ENCODE measurements at places on chromosomes 13 and 19.

- DNase-seq, result no peak
These were observed 35.6 kb upstream of the NANOS3 start for GRCh38 chr19:13841086-13841961.

DNA sequence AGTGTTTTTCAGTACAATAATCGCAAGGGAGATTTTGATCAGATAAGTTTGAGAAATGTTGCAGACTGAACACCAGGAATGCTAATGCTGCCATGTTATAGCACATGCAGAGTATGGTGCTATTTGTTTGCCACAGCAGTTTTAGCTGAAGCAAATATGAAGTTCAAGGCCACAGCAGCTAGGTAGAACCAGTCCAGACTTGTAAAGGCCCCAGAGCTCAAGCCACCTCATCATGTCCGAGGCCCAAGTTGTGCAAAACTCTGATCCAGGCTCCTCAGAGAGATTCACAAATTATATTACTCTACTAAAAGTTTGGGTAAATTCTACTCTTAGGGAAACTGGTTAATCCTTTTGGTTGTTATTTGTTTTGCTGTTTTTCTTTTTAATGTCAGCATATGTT, 2702.6 kb downstream of the PCDH9 start:
- DNase-seq, result no peak

DNA sequence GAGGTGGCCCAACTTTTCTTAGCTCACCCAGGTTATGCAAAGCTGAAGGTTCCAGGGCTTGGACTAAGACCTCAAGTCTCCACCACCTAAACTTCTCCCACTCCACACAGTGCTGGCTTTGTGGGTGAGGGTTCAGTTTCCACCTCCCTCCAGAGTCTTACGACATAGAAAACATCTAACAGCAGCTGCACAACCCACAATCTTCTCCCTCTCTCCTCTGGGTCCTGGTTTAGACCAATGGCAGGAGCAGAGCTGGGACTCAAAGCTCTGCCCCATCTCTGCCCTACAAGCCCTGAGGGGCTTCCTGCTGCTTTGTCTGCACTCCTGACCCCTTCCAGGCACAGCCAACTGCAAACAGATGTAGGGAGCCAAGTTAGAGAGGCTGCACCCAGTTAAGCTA, 16.0 kb downstream of the IRGC start:
- DNase-seq, result no peak

DNA sequence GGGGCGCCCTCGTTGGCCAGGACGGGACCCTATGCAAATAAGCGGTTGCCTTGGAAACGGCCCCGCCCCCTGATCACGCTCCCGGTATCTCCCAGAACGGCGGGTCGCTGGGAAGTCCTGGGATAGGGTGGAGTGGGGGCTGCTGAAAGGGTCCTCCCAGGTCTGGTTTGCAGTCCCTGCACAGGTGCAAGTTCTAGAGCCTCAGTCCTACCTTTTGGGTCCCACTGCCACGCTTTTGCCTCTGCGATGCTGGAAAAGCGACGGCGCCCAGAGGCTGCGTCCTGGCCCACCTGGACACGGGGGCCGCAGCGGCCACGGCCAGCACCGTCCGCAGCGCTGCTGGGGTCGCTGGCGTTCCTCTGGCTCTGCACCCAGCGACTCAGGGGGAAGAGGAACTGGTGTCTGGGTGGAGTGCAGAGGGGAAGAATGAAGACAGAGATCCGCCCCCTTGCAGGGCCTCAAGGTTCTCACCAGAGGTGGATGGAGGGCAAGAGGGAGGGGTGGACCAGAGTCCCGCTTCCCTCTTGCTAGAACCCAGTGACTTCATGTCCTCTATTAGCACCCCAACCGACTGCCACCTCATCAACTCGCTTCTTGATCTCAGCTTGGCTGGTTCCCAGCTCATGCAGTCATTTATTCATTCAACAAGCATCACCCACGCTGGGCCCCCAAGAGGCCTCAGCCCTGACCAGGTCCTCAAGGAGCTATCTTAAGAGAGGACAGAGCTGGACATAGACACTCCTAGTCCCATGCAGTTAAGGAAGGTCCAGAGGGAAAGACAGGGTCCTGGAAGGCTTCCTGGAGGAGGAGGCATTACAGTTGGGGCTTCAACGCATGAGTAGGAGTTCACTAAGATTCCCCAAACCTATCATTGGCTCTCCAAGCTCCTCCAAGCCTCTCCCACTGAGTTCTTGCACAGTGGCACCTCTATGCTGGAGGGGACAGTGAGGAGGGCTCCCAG, at the start of gene LRRC25:
Gene LRRC25, minus strand, starts transcription at position 381 of the 961 bp plus-strand sequence. CDS start 659 bp downstream, outside the sequence.
- DNase-seq, result no peak

GRCh38 chr19:32672841-32673240, 2.1 kb downstream of the ANKRD27 start:
- DNase-seq, result no peak

Data from stimulated activated CD8-positive, alpha-beta memory T cell treated with anti-CD3 and anti-CD28 coated beads, Interleukin-7, amount 100 ng/mL, for 1 hour (primary cell).